ENCODE measurements at places on chromosomes 3 and 15.
A peak's percentile ranks its signal among the peaks of the same experiment; 100 is the strongest.

GRCh38 chr3:154783521-154783931 is 296.6 kb upstream of the MME start:
- no peak for DNase-seq

DNA sequence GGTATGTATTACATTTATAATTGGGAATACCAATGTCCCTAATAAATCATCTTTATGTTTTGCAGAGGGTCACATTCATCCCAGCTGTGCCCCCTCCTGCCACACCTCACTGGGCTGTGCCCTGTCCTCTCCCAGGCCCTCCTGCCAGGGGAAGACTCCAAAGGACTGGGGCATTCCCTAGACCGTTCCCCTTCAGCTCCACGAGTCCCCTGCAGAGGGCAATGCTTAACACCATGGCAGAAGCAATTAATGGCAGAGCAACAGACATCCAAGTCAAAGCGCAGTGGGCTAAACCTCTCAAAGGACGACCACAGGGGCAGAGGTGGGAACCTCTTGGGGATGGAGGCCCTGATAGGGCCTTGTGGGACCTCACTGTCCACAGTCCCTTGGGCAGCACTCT is 71.3 kb upstream of the SEC13 start:
- DNase-seq, result peak; percentile 8

DNA sequence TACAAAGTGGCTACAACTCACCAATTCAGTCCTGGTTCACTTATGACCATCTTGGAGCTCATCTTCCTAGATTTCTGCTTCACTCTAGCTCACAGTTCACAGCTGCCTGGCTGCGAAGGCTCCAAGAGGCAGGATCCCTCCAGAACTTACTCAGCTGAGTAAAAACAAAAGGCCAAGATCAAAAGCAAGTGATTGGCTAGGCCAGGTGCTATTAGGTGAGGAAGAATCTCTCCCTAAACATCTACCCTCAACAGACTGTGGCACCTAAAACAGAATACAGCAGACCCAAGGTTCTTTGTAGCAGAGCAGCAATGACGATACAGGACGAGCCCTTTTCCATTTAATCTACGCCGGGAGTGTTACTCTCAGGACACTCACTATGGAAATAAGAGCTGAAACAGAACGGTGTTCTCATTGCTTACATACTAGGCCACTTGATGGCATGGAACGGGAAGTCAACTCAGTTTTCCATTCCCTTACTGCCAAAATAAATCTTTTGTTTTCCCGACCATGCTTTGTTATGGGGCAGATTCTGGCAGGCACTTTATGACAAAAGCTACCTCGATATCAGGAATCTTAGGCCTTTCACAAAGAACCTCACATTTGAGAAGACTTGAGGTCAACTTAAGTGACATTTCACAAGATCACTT is 901 bp downstream of the ICE2 start:
- DNase-seq, result peak; percentile 40

GRCh38 chr15:101178931-101179330 is 72.9 kb downstream of the CHSY1 start:
- no peak for DNase-seq

GRCh38 chr15:58064082-58064979 is 1.2 kb downstream of the ALDH1A2 start:
- no peak for DNase-seq

DNA sequence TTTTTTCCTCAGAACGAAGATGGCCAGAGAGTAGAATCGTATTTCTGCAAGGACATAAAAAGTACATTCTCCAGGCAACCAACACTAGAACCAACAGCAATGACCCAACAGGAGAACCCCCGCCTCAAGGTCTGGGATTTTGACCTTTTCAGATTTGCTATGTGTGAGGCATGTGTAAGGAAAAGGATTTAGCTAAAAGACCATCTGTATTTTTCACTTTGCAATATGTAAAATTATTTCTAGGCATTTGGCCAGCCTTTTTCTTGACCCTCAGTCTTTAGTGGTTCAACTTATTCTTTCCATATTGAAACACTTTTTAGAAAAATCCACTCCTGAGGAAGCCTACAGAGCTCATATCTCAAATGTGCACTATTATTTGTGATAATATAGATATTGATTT is 219.2 kb upstream of the GOLGA6L4 start:
- DNase-seq, result no peak

GRCh38 chr15:44087578-44088465 is 107.2 kb downstream of the FRMD5 start:
- DNase-seq, result peak; percentile 92

DNA sequence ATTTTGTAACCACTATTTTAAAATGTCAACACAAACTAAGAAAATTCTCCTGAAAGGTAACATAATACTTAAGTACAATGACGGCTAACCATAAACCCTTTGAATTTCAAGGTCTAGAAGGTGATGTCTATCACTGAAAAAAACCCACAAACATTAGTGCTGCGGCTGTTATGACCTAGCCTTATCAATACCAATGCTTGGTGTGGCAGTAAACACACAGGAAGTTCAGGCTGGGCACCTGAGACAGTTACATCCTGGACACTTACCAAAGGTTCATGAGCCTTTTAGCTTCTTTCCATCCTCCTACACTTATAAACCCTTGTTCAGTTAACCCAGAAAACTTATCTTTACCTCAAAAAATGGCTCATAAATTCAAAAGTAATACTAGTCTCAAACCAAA is 5.8 kb downstream of the HSPBAP1 start:
- no peak for DNase-seq

- no peak for DNase-seq
These were observed 389 bp downstream of the APEH start for GRCh38 chr3:49674497-49674983.

DNA sequence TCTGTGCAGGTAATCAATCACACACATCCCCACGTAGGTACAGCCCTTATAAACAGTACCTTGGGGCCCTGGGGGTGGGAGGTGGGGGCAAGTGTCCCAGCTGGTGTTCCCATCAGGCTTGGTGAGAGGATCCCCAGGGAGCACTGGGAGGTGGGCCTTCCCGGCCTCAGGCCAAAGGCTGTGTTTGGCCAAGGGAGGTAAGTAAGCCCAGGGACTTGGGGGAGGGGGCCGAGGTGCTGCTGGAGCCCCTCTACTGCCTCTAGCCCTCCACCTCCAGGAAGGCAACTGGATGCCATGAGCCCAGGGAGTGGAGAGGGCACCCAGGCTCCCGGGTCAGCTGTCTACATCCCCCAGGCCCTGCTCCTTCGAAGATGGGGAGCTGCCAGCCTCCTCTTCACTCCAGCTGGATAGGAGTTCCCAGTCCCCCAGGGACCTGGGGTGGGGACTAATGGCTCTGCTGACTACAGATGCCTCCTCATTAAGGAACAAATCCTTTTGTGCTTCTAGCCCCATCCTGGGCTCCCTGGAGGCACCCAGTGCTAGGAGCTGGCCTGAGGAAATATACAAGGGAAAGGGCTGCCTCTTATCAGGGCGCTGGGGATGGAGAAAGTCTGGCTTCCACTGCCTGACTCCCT is 33.1 kb downstream of the RNU5B-1 start:
- DNase-seq, result no peak

- peak; percentile 24 for DNase-seq
These were observed 759 bp upstream of the TTBK2 start for GRCh38 chr15:42921342-42921731.

GRCh38 chr3:20909511-20909910 is 723.5 kb upstream of the SGO1 start:
- DNase-seq, result no peak

GRCh38 chr3:152430223-152431002 is 161.7 kb downstream of the MBNL1 start:
- no peak for DNase-seq

GRCh38 chr3:63232764-63233396 is 45.2 kb upstream of the SYNPR start:
- DNase-seq, result peak; percentile 11

DNA sequence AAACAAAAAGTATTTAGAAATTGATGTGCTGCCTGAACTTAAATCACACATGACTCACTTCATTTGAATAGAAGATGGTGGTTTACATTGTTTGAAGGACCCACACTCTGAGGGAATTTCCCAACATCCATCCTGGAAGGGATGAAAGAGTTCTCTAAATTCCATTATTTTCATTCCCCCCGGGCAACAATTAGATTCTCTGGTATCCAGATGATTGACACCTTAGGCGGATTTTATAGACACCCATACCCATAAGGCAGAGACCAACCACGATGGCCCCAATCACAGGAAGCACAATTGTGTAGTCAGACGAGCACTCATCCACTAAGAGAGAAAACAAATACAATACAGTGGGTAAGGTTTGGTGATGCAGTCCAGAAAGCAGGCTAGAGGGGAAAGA is 24.6 kb upstream of the MCCC1 start:
- peak; percentile 71 for DNase-seq

- DNase-seq, result no peak
These were observed 23.2 kb downstream of the CFAP92 start for GRCh38 chr3:128970740-128971047.

DNA sequence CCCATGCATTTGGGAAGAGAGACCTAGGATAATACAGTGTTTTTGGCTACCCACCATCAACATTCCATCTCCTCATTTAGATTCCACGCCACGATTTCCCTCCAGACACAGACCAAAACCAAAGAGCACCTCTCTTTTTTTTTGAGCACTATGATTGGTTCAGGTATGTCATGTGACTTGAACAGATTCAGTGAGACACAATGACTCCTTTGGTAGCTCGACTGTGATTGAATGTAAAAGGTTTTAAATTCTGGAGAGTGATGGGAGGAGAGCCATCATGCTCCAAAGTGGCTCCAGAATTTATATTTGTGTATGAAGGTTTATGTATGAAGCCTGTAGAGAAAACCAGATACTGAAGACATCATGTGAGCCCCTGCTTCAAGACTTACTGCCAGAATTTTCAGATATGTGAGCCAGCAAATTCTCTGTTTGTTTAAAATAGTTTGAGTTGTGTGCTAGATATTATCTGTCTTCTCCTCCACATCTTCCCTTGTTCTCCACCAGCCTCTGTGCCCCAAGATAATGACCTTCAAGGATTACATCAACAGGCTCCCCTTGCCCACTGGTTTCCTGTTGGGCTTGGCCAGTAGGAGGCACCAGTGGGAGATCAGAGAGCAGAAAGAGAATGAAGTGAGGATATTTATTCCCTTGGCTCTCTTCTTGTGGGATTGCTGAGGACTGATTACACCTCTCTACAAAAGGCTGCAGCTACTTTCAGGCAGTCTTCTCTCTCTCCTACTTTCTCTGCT is 12.5 kb downstream of the MYD88 start:
- DNase-seq, result no peak

GRCh38 chr3:122313281-122313680 is 11.8 kb upstream of the CSTA start:
- DNase-seq, result no peak

DNA sequence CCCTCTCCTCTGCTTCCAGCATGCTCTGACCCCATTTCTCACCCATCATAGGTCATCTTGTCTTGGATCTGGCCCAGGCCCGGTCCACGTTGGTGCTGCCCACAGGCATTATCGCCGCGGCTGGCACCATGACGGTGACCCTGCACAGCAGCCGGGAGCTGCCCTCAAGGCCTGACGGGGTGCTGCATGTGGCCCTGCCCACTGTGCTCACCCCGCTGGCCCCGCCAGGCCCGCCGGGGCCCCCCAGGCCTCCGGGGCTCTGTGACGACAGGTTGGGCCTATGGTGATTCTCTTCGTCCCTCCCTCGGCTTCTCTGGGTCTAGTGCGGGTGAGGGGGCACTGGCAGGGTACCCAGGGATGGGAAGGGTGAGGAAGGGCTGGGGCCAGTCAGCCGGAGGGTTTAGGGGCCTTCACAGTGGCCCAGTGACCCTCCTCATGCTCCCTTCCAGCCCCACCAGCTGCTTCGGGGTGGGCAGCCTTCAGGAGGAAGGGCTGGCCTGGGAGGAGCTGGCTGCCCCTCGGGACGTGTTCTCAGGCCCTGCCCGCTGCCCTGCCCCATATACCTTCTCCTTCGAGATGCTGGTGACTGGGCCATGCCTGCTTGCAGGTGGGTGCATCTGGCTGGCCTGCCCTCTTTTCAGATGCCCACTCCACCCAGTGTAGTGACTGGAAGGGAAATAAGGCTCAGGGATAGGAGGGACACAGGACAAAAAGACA is 3.9 kb downstream of the VWA5B2 start:
- no peak for DNase-seq

DNA sequence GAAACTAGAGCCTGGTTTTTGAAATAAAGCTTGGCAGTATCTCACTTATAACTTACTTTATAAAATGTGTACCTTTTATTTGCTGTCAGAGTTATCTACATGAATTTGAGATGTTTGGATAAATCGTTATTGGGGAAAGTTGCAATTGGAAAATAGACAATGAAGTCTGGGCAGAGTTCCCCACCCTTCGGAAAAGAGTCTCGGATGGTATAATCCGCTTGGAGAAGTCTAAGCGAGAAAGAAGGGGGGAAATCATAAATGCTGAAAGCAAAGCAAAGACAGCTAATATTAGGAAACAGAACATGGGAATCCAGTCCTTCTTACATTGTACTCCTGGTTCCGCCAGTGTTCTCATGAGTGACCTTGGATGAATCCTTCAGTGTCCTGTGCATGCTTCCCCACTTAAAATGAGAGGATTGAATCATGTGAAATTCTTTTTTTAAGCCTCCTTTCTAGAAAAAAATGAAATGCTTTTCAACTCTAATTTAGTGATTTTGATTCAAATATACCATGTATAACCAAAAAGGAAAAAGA is 162.4 kb downstream of the ATG7 start:
- DNase-seq, result no peak

DNA sequence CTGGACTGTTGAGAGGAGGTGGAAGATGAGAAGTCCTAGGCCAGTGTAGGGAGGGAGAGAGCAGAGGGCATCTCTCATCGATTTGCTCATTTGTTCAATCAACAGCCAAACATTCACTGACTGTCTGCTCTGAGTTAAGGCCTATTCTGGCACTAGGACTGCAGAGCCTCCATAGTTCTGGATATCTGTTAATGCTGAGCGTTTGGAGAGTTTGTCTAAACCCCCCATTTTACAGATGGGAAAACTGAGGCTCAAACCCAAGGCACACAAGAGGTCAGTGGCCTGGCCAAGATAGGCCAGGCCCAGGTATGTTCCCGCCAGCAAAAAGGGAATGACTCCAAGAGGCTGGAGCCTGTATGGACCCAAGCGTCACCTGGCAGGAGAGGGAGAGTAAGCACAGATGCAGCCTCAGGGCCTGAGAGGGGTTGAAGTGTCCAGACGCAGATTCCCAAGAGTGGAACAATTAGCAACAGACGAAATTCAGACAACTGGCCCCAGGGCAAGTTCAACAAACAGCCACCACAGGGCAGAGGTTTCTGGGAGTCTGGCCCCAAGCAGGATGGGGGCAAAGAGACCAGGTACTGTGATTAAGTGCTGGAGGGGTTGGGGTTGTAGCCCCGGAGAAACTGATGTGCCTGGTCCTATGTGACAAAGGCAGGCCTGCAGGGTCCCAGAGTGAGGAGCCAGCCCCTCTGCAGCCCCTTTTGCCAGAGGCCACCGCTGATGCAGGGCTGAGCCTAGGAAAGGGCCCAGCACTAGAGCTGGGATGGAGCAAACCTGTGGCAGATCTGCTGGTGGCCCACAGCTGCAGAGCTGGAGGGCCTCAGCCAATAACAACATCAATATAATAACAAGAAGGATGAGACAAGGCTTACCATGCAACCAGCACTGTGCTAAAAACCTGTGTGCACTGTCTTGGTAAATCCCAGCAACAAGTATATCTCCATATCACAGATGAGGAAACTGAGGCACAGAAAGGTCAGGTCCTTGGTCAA is 245.1 kb upstream of the TLE3 start:
- no peak for DNase-seq

GRCh38 chr15:31352911-31353811 is 26.5 kb downstream of the KLF13 start:
- DNase-seq, result peak; percentile 73

- DNase-seq, result no peak
These were observed 302.9 kb downstream of the SATB1 start for GRCh38 chr3:18122264-18122663.

- DNase-seq, result no peak
These were observed 32.3 kb downstream of the PAQR9 start for GRCh38 chr3:142931222-142931621.

- DNase-seq, result peak; percentile 88
These were observed 902 bp upstream of the ZCWPW2 start for GRCh38 chr3:28347374-28348264.
